Umbilical cord (tissue), 2 donors: ENCODE measurements at places on chromosomes 3 and 15. TPM values are rescaled to one million over a fixed set of nuclear protein-coding genes. Genes with fewer than 3 reads are reported as not detected.

The SPINK8 gene
- total RNA-seq = not detected

The ZNF197 gene
- 38.3 TPM for total RNA-seq

The EMC7 gene
- total RNA-seq = 13.5 TPM

The HES1 gene
- total RNA-seq = 10.1 TPM

The TRIM42 gene
- total RNA-seq = 2.2 TPM

The ERICH6 gene
- not detected for total RNA-seq

The ECE2 gene
- not detected for total RNA-seq

The AADACL2 gene
- 8.7 TPM for total RNA-seq

The ILDR1 gene
- 3.4 TPM for total RNA-seq

The FAIM gene
- 4.8 TPM for total RNA-seq

The ATG7 gene
- 71.7 TPM for total RNA-seq

The SPSB4 gene
- total RNA-seq = 1.7 TPM

The DPPA2 gene
- total RNA-seq = not detected

The LCTL gene
- total RNA-seq = 0.48 TPM

The LRRIQ4 gene
- total RNA-seq = not detected

The ARRDC4 gene
- 36.1 TPM for total RNA-seq

The GOLGA8G gene
- 3.6 TPM for total RNA-seq

The GABRR3 gene
- 4.6 TPM for total RNA-seq

The FETUB gene
- total RNA-seq = 1.2 TPM

The HTR3E gene
- total RNA-seq = 0.72 TPM

The CASR gene
- total RNA-seq = 1.4 TPM

The VGLL4 gene
- total RNA-seq = 122 TPM

The ALPK3 gene
- total RNA-seq = 7.9 TPM

The MB21D2 gene
- 31.1 TPM for total RNA-seq

The RAB6B gene
- total RNA-seq = 2.6 TPM

The THAP10 gene
- total RNA-seq = 6.0 TPM

The CLDN16 gene
- total RNA-seq = 0.24 TPM

The SNX33 gene
- 11.8 TPM for total RNA-seq

The SPINT1 gene
- total RNA-seq = 16.6 TPM

The GOLGA6L7 gene
- total RNA-seq = not detected

The REC114 gene
- total RNA-seq = not detected

The CD276 gene
- 38.5 TPM for total RNA-seq

The PAK6 gene
- 9.4 TPM for total RNA-seq

The ST8SIA2 gene
- 1.7 TPM for total RNA-seq

The ISL2 gene
- total RNA-seq = not detected

The C15orf62 gene
- total RNA-seq = 0.24 TPM

The TMEM40 gene
- 4.8 TPM for total RNA-seq

The ZNF385D gene
- 16.6 TPM for total RNA-seq

The GPR15 gene
- total RNA-seq = not detected

The DNAJB8 gene
- total RNA-seq = 0.48 TPM

The GOLGA8R gene
- total RNA-seq = 8.2 TPM

The P2RY13 gene
- total RNA-seq = 5.5 TPM

The FES gene
- total RNA-seq = 30.8 TPM

The B2M gene
- total RNA-seq = 1,826 TPM

The SNRPN gene
- total RNA-seq = 97.7 TPM

The CFAP100 gene
- 3.4 TPM for total RNA-seq

The RFT1 gene
- total RNA-seq = 10.4 TPM

The TGM4 gene
- 3.1 TPM for total RNA-seq
